ENCODE measurements at places on chromosomes 6 and 20.

DNA sequence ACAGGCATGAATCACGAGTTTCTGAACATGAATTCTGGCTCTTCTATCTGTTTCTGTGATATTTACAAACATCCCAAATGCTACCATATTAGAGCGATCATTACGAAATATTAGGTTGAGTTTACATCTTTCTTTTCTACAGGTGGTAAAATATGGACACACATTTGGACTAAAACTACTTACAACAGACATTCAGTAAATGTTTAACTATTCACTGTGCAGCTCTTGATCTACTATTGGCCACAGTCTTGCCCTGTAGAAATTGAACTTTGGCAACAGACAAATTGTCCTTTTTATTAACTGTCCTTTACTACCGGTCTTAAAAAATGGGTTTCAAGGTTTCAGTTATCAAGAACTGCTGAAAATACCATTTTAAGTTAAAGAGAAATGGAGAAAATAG lies 26.5 kb upstream of the MTRF1L start:
- DNase-seq = no peak

DNA sequence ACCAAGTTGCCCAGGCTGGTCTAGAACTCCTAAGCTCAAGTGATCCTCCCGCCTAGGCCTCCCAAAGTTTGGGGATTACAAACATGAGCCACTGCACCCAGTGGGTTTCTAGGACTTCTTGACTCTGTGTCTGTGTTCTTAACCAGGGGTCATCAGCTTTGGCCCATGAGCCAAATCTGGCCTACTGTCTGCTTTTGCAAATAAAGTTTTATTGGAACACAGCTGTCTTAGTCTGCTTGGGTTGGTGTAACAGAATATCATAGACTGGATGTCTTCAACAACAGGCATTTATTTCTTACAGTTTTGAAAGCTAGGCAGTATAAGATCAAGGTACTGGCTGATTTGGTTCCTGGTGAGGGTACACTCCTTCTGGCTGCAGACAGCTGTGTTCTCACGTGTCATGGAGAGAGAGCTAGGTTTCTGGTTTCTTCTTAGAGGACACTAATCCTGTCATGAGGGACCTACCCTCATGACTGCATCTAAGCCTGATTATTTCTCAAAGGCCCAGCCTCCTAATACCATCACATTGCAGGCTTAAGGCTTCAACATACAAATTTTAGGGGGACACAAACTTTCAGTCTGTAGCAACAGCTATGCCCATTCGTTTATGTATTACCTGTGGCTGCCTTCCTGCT lies 23.3 kb downstream of the ARFGEF2 start:
- DNase-seq = no peak

DNA sequence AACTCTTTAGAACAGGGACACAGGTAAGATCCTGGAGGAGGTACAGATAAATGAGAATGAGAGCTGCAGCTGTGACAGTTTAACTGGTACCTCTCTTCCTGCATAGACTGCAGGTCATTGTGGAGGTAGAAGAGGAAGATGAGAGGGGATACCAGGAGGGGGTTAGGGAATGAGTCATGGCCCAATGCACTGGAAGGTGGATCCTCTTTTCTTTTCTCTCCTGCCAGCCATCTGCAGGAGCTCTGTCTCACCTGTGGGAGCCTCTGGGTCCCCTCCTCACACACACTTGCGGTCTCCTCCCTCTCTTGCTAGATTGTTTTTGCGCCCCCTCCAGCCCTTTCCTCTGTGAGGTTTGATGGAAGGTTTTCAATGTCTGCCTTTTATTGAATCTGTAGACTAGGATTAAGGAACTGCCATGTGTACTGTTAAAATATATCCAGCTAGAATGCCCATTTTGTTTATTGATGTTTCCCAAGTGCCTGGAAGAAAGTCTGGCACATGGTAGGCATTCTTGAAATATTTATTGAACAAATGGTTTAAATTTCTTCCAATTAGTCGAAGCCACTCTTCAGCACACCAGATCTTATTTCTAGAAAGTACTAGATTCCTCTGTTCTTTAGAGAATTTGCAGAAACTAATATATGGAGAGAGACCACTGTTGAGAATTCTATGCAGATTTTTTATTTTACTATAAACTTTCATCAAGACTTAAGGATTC lies 13.0 kb downstream of the C6orf163 start:
- DNase-seq = no peak

- DNase-seq = no peak
Measured at GRCh38 chr6:143205991-143206390, 145.3 kb downstream of the AIG1 start.

- no peak for DNase-seq
Measured at GRCh38 chr6:14177413-14178082, 60.0 kb downstream of the CD83 start.

DNA sequence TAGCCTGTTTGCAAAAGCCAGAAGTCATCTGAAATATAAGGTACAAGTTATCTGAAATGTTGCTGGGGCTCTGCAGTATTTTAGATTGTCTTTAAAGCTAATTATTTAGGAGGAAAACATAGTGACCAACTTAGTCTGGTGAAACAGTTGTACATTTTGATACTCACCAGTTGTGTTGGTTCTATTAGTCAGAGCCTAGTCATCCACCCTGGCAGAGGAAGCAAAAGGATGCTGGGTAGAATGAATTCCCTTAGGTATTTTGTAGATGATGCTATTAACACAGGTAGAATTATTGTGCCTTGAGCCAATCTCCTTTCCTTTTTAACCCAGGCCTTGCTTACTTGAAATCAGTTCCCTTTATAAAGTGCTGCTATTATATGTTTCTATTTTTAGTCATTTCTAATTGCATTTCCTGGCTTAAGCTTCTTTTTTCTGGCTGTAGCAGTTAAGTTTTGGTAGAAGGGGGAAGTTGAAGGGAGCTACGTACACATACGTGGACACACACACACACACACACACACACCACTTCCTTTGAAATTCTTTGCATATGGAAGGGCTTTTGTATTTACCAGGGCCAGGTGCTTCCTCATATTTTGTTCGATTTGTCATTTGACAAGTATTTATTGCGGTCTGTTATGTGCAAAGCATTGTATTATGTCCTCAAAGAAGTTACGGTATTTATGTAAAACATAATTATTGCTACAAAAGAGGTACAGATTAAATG lies 82.4 kb downstream of the RTN4IP1 start:
- DNase-seq = no peak

DNA sequence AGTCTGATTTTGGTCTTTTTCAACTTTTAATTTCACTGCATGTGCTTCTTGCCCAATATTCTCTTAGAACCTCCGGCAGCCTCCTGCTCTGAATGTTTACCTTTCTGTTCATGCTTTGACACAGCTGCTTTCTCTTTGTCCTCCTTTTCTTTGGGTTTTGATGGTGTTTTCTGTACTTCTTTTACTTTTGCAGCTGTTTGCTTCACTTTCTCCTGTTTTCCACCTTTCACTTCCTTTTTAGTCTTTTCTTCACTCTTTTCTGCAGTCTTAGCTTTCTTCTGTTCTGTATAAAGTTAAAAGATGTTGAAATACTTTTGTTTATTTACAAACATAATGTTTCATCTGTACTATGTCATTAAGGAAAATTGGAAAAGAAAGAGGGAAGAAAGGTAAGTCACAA lies 133.1 kb downstream of the TRDN start:
- DNase-seq = no peak

GRCh38 chr6:114304304-114304887 lies 38.4 kb downstream of the HS3ST5 start:
- no peak for DNase-seq

DNA sequence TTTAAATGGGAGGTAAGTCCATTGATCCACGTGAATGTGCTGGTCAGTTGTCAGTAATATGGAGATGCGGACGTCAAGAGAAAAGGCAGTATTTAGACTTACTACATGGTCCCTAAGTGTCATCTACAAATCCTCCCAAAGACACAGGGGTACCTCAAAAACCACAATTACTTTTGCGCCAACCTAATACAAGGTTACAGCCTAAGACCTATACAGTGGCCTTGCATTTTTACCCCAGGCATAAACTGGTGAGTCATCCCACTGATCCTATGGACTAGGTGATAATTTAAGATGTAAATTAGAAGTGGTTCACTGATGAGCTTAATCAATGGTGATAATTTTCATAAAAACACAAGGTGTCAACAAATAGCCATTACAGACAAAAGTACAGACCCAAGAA lies 141.0 kb downstream of the NFATC2 start:
- no peak for DNase-seq

DNA sequence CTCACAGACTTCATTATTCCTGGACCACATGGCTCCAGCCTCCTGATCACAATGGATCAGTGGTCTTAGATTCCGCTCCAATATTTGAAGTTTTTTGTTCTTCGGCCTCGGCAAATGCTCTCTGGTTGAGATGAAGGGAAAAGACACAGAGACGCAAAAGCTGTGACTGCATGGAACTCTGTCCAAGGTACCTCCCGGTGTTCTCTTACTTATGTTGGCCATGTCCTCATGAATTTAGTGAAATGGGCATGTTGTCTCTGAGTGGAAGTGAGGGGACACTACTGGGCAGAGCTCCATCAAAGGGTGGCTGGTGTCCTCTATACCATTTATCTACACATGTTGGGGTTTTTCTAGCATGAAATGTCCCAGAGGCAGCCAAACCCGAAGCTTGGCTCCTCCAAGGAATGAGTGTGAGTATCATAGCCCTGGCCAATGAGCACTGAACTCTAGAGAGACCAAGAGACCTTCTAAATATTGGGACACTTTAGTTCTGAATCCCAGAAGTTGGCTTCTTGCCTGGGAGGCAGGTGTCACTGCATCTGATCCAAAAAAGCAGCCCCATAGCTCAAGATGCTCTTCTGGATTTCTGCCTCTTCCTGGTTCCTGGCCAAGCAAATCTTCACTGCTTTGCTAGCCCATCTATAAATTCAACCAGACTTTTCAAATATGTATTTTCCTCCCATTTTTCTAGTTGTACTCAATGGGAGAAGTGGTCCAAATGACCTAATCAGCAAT lies 34.1 kb downstream of the HLA-G start:
- DNase-seq = no peak

DNA sequence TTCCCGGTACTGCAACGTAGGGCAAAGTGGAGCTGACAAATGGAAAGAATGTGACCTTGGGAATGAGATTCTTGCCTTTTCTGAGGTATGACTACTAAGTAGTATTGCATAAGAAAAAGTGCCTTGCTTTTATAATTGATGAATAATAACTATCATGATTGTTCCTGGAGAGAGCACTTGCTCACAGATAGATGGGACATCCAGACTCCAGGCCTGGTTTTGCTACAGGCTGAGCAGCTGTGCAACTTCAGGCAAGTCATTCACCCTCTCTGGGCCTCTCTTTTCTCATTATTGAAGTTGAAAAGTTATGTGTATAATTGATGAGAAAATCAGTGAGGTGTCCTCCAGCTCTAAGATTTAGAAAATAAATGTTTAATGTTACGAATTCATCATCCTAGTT lies 53.6 kb upstream of the MBOAT1 start:
- no peak for DNase-seq

DNA sequence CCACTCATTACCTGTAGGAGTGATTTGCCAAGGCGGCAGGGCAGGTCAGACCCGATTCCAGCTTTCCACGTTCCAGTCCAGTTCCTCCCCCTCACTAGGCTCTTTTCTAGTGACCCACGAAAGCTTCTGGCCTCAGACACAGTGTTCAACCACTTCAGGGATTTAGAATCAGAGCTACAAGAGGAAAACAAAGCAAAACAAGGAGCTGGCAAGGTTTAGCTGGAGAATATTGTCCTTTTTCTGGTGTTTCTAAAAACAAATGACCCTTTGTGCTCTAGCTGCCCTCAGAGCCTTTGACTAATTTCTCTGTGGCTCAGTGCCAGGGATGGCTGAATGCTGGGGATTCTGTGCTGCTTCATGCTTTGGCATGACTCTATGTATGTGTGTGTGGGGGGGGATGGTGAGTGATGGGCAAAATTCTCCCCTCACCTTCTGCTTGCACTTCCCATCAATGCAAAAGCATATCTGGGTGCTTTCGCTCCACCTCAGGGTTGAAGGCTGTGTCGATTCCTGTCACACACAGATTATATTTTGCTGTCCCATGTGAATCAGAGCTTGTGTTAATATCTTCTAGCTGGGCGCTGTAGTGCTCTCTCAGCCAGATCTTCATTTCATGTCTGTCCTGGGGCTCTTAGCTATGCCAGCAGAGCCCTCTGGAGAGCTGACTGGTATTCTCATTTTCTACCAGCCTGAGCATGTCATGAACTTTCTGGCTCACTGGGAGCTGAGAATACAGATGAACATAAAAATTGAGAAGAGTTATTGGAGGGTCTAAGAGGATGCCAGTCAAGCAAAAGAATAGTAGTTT lies 19.3 kb upstream of the NEDD9 start:
- peak; percentile 76 for DNase-seq

GRCh38 chr6:134374491-134375219 lies 56.7 kb upstream of the SGK1 start:
- no peak for DNase-seq

GRCh38 chr6:72931325-72931887 lies 293.9 kb downstream of the KHDC1L start:
- no peak for DNase-seq

- DNase-seq = no peak
Measured at GRCh38 chr20:38764567-38765318, 16.5 kb downstream of the ACTR5 start.

GRCh38 chr20:58921564-58921963 lies 59.5 kb upstream of the NELFCD start:
- DNase-seq = no peak

DNA sequence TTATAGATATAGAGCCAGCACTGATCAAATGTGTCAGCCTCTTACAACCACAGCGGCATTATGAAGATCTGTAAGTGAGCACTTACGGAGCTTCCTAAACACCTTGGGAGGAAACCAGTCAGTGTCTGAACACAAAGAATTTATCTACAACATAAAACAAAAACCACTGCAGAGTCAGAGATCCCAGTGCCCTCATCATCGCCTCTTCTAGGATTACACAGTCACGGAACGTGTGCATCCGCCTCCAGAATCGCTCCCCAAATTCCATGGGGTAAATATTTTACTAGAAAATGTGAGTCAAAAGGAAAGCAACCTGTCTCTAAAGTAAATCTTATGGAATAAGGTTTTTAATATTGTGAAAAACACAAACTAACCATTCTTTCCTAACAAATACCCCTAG lies 243.6 kb downstream of the PACRG start:
- DNase-seq = no peak

- DNase-seq = no peak
Measured at GRCh38 chr20:1296922-1297321, 30.8 kb downstream of the SNPH start.

- no peak for DNase-seq
Measured at GRCh38 chr20:58139849-58140786, 88.3 kb downstream of the ANKRD60 start.

- no peak for DNase-seq
Measured at GRCh38 chr20:18011951-18012645, 43.3 kb downstream of the MGME1 start.

- no peak for DNase-seq
Measured at GRCh38 chr20:62715201-62715600, 6.6 kb downstream of the NTSR1 start.

- DNase-seq = no peak
Measured at GRCh38 chr20:58847463-58847862, 3.2 kb downstream of the GNAS-AS1 start.
